ENCODE measurements at places on chromosomes 5 and 9.

GRCh38 chr5:160970605-160971191 is 118.7 kb upstream of the ATP10B start:
- no peak overlapping the region for H3K4me3 ChIP-seq
- no peaks in the 10 kb centered on the region for H3K27me3 ChIP-seq
- H3K36me3 ChIP-seq = no peaks in the 10 kb centered on the region
- H3K27ac ChIP-seq = no peak overlapping the region

DNA sequence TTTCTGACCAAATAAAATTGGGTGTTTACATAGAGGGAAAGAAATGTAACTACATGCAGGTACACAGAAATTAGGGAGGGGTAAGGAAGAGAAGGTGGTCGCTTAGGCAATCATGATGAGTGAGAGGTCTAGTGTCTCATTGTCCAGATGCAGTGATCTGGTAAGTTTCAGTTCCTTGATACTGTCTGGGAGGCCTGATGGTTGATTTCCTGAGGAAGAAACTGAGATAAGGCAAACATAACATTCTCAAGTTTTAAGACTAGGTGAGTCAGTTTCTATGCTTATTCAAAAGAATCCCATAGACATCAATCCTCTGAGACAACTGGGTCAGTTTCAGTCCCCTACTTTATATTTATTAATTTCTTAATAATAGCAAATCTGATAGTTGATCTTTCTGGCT is 843.3 kb upstream of the CDH10 start:
- H3K36me3 ChIP-seq = no peaks in the 10 kb centered on the region
- no peak overlapping the region for H3K27ac ChIP-seq
- no peaks in the 10 kb centered on the region for H3K27me3 ChIP-seq

GRCh38 chr9:101362450-101362849 is 22.4 kb downstream of the BAAT start:
- no peaks in the 10 kb centered on the region for H3K27me3 ChIP-seq
- no peak for DNase-seq
- H3K36me3 ChIP-seq = no peaks in the 10 kb centered on the region

- H3K4me3 ChIP-seq = no peak overlapping the region
- H3K36me3 ChIP-seq = no peaks in the 10 kb centered on the region
- no peaks in the 10 kb centered on the region for H3K27me3 ChIP-seq
These were observed 28.1 kb downstream of the FYB1 start for GRCh38 chr5:39191216-39191615.

DNA sequence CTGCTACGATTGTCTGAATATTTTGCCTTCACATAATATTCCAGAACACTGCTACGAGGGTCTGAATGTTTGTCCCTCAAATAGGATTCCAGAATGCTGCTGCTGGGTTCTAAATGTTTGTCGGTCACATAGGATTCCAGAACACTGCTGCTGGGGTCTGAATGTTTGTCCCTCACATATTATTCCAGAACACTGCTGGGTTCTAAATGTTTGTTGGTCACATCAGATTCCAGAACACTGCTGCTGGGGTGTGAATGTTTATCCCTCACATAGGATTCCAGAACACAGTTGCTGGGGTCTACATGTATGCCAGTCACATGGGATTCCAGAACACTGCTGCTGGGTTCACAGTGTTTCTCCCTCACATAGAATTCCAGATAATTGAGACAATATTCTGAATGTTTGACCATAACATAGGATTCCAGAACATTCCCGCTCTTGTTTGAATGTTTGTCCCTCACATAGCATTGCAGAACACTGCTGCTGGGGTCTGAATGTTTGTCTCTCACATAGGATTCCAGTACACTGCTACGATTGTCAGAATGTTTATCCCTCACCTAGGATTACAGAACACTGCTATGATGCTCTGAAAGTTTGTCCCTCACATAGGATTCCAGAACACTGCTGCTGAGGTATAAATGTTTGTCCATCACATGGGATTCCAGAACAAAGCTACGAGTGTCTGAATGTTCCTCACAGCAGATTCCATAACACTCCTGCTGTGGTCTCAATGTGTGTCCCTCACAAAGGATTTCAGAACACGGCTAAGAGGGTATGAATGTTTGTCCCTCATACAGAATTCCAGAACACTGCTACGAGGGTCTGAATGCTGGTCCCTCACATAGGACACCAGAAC is 201.8 kb downstream of the FOXD4L6 start:
- DNase-seq = no peak
- no peak overlapping the region for H3K27ac ChIP-seq
- H3K4me1 ChIP-seq = no peaks in the 10 kb centered on the region
- no peaks in the 10 kb centered on the region for H3K36me3 ChIP-seq

All from cardiac muscle cell (in vitro differentiated cells and primary cell).